ENCODE measurements at places on chromosomes 3 and 15.

DNA sequence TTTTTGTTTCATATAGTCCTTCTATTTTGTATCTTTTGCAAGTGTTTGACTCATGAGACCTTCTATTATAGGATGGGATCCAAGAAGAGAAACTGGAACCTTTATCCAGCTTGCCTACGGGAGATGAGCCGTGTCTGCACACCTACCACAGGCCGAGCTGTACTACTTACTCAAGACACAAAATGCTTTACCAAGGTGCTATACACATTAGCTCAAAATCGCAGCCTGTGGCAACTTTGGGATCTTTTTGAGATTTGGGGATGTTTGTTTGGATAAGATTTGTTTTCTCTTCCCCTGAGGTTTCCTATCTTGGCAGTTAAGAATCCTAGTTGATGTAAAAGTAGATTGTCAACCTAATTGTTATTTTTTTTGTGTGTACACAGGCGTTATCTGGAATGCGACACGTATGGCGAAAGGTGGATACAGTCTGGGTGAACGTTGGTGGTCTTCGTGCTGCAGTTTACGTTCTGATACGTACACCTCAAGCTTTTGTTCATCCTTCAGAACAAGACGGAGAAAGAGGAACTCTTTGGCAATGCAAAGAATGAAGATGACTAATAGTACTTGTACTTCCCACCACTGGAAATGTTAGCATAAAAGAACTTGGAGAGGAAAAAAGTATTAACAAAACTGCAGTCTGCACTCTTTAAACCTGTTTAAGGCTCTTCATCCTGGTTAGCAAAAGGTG, 13.1 kb upstream of the SETD5 start:
- no peak for DNase-seq

DNA sequence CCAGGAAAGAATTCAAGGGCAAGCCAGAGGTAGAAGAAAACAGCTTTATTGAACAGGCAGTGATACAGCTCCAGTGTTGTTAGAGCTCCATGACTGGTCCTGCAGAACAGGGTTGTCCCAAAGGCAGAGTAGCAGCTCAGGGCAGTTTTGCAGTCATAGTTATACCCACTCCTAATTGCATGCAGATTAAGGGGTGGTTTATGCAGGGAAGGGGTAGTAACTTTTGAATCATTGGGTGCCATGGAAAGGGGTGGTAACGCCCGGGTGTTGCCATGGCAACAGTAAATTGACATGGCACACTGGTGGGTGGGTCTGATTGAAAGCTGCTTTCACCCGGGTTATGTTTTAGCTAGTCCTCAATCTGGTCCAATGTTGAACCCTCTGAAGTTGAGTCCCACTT, 9.7 kb upstream of the RAB6B start:
- DNase-seq: no peak

- DNase-seq: peak; percentile 82
Observed at GRCh38 chr15:43518197-43518761, 871 bp downstream of the MAP1A start.

DNA sequence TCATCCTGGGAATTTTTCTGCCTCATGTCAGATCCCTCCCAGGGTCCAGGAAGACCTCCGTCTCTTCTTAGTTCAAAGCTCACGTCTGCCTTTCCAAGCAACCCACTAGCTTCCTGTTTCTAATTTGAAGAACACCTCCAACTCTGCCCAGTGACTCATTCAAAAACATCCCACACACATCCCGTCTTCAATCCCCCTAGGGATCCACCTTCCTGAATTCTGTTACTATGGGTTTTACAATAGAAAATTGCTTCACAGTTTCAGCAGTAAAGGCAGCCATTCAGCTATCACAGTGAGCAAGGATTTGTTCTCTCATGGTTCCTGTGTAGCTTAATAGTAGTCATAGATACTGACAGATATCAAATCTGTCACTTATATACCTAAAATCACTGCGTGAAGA, 308.3 kb upstream of the CCDC54 start:
- no peak for DNase-seq

- DNase-seq: no peak
Observed at GRCh38 chr3:24167429-24167828, 222.3 kb downstream of the NR1D2 start.

GRCh38 chr15:71658827-71659729, 151.3 kb upstream of the NR2E3 start:
- DNase-seq: no peak

DNA sequence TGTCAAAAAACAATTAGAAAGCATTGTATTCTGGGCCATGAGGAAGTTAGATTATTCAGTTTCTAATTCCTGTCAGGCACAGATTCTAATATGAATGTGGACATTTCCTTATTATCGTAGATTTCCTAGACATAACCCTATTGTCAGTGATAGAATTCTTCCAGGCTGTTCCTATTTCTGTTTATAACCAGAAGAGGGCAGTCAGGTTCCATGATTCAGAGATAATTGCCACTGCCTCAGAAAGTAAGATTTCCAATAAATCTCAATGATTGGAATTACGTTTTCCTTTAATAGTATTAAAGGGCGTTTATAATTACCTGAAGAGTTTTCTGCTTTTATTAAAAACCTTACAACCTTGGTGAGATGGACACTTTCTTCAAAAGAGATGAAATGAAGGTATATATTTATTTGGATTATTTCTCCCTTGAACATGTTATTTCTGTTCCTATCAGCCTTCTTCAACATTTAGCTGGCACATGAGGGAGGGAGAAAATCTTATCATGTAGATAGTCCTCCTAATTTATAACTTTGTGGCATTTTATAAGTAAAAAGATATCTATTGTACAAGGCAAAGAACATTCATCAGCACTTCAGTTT, 439.2 kb downstream of the MCTP2 start:
- DNase-seq: peak; percentile 32

GRCh38 chr15:35506272-35506870, 39.6 kb downstream of the DPH6 start:
- no peak for DNase-seq

- no peak for DNase-seq
Observed at GRCh38 chr3:115245899-115246298, 98.8 kb upstream of the ZBTB20 start.

DNA sequence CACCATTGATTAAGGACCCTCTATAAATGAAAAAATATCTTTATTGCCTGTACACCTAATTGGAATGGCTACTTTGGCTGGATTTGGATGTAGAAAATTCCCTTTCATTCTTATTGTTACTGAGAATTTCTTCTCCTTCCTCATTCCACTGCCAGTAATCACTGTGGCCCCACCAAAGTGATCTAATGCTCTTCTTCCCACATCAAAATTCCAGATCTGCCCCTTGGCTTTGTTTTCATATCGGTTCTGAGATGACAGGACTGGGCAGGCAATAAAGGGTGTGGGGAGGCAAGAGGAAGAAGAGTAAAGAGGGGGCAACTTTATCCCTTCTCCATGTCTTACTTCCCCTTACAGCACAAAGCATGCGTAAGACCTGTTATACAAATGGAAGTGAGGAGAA, 2.1 kb downstream of the ANKUB1 start:
- DNase-seq: no peak

- DNase-seq: no peak
Observed at GRCh38 chr3:28130836-28131235, 110.6 kb upstream of the CMC1 start.

DNA sequence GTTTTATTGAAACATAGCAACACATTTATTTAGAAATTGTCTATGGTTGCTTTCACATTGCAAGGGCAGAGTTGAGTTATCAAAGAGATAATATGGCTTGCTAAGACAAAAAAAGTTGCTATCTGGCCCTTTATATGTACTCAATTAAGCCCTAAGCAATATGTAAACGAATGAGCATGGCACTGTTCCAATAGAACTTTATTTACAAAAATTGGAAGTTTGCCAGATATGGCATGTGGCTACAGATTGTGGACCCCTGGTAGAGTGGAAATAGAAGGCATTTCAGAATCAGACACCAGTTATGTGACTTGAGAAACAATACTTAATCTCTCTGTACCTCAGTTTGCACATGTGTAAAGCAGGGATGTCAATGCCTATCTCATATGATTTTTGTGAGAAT, 515.6 kb upstream of the SGO1 start:
- DNase-seq: no peak

- peak; percentile 81 for DNase-seq
Observed at GRCh38 chr3:2823031-2823430, 287.1 kb downstream of the IL5RA start.

- DNase-seq: no peak
Observed at GRCh38 chr3:72678380-72678779, 169.9 kb downstream of the SHQ1 start.

DNA sequence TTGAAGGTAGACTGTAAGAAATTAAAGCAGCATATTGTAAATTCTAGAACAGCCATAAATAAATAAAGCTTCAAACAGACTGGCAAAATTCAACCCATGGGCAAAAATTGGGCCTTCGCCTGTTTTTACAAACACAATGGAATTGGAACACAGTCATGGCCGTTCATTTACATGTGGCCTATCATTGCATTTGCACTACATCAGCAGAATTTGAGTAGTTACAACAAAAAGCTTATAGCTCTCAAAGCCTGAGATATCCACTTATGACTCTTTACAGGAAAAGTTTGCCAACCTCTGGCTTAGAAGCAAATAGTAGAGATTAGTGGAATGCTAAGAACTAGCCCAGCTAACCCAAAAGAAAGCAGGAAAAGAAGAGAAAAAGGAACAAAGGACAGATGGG, 139.6 kb upstream of the SKOR1 start:
- DNase-seq: no peak

- DNase-seq: no peak
Observed at GRCh38 chr3:127490271-127491023, 100.1 kb downstream of the TPRA1 start.

- DNase-seq: no peak
Observed at GRCh38 chr15:91238644-91239425, 138.8 kb downstream of the SV2B start.

- peak; percentile 65 for DNase-seq
Observed at GRCh38 chr15:81015621-81016488, 15.1 kb downstream of the TLNRD1 start.

GRCh38 chr3:18122264-18122663, 302.9 kb downstream of the SATB1 start:
- no peak for DNase-seq

DNA sequence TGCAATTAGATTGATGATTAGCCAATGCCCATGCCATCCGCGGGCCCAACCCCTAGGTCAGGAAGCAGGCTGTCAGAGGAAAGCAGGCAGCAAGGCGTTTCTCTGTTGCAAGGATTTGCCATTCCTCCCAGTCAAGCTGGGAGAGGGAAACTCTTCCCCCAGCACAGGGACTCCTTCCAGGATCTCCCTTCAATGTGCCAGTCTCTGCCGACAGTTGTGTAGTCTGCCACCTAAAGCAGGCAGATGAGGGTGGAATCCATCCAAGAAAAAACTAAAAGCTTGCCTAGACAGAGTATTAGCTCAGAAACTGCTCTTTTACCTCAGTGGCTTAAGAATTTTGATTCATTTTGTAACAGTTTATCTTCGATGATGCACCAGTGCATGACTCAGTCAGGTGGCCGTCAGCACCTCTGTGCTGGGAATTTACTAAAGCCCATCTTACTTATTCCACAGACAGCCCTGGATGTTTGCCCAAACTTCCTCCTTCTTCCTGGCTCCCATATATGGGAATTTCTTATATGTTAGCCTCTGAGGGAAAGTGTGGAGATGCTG, 501.5 kb upstream of the THBS1 start:
- DNase-seq: no peak

GRCh38 chr3:82078246-82078645, 316.8 kb upstream of the GBE1 start:
- no peak for DNase-seq

DNA sequence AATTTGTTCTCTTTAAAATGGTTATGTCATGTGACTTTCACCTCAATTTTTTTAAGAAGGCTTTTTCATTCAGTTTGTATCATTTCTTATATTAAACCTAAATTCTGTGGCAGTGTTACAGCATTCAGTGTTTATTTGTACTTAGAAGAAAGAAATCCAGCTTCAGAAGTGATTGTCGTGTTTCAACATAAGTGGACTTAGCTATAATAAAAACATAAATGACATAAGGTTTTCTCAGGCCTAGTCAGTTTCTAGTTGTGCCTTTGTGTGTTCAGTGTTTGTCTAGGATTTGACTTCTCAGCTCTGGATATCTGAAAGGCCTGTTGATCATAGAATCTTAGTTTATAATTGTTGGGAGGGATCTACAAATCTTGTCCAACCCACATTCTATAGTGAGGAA, 80.5 kb downstream of the STT3B start:
- DNase-seq: no peak

GRCh38 chr15:78070049-78070700, 7.3 kb downstream of the TBC1D2B start:
- DNase-seq: no peak

GRCh38 chr15:47908486-47908885, 191.2 kb downstream of the SEMA6D start:
- no peak for DNase-seq

DNA sequence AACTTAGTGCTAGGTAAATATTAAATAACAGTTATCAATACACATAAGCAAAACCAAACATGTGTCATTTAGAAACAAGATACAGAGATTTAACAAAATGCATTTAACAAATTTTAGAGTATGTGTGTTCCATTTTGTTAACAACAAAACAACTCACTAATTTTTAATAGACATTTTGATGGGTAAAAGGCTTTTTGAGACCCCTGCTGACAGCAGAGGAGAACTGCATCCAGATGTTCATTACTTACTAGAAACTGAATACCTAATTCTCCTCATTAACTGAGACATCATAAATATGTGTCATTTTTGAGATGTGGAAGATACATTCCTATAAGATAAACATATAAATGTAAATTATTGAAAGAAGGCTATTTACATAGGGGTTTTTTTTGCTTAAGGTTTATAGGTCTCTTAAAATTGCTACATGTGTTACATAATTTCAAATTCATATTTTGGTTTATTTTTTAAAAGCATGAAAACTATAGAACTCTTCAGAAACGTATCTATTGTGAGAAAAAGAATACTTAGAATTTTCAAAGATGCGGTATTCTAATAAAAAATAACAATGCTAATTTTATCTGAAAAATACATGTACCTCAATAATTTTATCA, 1009.8 kb downstream of the TUSC7 start:
- DNase-seq: no peak

- DNase-seq: no peak
Observed at GRCh38 chr3:116524453-116525210, 79.3 kb upstream of the LSAMP start.

DNA sequence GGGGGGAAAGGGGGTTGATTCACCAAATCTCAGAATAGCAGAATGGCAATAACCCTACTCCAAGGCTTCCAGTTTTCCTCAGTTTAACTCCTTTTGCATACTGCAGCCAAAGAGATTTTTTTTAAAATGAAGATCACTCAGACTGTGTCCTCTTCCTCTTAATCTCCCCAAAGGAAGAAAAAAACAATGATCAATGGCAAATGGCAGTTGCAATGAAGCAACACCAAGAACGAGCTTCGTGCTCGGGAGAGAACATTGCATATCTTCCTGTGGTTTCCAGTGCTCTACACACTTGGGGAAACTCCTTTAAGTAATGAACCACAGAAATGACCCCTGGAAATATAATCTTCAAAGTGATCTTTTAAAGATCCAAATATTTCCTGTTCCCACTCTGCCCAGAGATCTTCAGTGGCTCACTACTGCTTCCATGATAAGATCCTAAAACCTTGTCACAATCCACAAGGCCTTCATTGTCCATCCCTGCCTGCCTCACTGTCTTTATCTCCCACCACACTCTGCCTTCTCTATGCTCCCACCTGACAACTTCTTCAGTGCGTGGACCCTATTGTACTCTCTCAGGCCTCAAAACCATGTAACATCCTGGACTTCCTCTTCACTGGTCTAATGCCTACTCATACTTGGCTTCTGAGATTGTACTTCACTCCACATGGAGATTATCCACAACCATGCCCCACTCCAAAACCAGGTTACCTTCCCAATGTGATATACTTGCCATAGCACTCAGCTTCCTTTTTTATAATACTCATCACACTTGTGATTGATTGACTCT, 394.8 kb downstream of the FHIT start:
- DNase-seq: no peak

All from cerebellum (tissue), 4 donors.